Gastrocnemius medialis (tissue), 4 donors: ENCODE measurements at places on chromosomes 1 and 21.

DNA sequence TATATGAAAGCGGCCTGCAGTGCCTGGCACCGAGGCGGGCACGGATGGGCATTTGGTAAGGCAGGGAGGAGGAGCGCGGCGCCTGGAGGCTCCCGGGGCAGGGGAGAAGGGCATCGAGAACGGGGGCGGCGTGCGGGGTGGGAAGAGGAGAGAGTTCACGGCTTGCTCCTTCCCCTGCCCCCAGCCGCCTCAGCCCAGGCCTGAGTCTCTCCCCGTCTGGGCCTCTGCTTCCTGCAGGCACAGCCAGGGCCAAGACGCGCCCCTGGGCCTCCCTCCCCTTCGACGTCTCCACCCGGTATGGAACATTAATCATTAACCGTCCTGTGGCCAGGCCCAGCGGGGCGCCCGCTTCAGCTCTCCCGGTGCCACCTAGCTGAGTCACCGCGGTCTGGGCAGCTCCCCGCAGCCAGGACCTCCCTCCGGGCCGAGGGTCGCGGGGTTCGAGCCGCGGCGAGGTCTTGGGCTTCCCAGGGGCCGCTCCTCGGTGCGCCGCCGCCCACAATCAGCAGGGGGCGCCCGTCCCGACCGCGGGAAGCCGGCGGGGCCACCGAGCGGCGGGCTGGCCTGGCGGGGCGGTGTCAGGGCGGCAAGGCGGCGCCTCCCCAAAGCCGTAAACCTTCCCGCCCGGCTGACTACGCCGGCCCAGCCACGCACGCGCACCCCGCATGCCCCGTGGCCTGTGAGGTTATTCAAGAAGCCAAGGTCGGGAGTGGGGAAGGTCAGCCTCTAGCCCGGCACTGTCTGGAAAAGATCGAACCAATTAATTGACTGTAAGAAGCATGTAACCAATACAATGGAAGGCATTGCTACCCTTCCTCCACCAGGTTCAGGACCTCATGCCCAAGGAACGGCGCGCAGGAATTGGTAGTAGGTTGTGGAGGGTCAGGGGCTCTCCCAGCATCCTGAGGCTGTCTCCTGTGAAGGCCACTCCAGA is 23.4 kb upstream of the RD3 start:
- DNase-seq = peak; percentile 11

DNA sequence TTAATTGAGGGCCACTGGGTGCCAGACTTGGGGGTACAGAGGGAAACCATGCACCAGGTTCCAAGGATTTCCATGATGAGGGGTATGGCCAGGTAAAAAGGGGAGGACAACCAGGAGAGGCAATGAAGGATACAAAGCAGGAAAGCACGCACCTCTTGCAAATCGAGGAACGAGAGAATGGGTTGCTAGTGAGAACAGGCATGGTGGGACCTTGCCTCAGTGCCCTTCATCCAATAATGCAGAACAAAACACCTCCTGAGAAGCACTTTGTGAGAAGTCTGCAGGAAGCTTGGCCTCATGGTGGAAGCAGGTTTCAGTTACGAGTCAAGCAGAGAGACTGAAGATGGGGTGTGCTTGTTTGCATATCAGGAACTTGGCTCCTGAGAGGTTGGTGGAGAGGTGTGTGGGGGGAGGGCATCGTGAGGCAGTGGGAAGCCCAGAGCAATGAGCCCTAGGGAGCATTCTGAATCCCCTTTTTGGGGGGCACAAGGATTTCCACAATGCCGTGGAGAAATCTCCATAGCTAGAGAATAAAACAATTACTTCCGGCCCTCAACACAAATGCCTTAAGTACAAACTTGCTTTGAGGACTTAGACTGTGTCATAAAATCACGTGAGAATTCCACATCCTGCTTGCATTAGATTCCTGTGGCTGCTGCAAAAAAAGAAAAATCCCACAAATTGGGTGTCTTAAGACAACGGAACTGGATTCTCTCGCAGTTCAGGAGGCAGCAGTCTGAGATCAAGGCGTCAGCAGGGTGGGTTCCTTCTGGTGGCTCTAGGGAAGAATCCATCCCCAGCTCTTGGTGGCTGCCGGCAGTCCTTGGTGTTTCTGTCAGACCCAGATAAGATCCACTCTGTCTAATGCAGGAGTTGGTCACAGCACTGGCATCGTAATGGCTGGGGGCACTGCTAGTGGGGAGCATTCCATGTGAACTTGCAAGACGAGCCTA is 54.9 kb upstream of the BACE2 start:
- DNase-seq = no peak

GRCh38 chr1:175129997-175130648 is 62.5 kb downstream of the KIAA0040 start:
- no peak for DNase-seq

DNA sequence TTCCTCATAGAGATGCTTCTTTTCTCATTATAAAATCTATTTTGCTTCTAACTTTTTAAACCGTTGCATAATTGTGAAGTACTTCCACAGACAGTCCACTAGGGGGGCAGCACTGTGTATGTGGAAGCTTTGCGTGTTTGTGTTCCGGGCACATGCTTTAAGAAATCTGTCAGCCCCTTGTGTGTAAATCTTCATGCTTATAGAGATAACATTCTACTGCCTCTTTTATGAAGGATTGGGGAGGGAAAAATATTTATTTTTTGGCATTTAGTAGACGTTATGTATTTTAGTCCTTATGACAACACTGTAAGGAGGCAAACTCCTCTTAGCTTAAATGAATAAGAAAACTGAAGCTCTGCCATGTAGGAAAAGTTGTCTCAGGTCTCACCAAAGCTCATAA is 157.3 kb upstream of the PTGFR start:
- no peak for DNase-seq

GRCh38 chr1:56291374-56291919 is 287.9 kb downstream of the PLPP3 start:
- no peak for DNase-seq

DNA sequence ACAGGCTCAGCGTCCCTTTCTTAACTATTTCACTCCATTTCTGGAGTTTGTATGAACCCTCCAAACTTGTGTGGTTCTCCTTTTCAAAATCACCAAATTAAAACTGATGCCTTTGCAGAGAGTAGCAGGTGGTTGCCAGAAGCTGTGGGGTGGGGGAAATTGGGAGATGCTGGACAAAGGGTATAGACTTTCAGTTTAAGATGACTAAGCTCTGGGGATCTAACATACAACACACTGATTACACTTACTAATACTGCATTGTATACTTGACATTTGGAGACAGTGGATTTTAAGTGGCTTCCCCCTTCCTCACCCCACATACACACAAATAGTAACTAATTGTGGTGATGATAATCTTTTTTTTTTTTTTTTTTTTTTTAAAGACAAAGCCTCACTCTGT is 11.1 kb upstream of the SCYL3 start:
- no peak for DNase-seq

DNA sequence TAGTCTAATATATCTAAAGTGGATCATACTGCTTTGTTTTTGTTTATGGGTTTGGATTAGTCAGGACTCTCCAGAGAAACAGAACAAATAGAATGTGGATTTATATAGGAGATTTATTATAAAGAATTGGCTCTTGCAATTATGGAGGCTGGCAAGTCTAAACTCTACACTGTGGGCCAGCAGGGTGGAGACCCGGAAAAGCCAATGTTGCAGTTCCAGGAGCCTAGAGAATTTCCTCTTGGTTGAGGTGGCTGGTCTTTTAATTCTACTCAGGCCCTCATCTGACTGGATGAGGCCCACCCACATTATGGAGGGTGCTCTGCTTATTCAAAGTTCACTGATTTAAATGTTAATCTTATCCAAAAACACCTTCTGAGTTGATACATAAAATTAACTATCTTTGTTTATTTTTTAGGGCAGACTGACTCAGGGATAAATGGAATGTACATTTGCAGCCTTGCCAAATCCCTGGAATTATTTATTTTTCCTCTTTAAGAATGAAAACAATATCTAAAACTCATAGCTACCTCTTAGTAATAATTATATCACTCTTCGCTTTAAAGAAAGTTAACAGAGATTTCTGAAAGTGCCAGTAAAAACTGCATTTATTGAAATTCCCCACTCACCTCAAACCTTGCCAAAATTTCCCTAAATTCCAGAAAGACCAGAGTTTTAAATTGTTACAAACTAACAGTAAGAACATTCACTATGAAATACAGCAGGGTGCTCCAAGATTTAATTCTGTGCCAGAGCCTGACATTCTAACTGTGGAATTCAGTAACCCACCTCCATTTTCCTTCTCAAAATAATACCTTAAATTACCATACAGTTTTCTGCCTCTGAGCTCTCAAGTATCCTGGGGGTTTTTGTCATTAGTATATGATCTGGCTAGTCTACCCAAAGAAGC is 36.6 kb upstream of the SSX2IP start:
- no peak for DNase-seq

- no peak for DNase-seq
Measured at GRCh38 chr1:206482611-206483010, 12.3 kb downstream of the IKBKE start.

GRCh38 chr1:48738356-48738755 is 38.3 kb downstream of the BEND5 start:
- no peak for DNase-seq

DNA sequence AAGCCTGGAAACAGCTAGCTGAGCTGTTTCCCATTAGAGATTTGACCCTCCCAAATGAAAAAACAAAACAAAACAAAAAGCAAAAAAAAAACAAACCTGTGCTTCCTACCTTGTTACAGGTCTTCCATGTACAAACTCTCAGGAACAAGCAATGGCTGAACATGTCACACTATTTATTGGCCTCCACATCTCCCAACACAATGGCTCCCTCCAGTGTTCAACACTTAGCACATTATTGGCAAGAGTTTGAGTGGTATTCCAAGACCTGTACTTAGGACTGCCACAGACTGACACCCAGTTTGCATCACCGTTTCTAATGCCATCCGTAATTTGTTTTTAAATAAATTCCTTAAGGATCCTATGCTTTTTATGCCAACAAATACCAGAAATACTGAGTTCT is 195.0 kb upstream of the OLFM3 start:
- DNase-seq = no peak

DNA sequence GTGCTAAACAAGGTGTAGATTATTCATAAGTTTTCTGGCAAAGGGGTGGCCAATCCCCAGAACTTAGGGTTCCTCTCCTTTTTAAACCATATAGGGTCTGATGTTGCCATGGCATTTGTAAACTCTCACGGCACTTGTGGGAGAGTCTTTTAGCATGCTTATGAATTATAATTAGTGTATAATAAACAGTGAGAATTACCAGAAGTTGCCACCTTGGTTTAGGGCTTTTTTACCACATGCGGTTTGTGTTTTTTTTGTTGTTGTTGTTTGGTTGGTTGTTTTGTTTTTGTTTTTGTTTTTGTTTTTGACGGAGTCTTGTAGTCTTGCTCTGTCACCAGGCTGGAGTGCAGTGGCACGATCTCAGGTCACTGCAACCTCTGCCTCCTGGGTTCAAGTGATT is 8.9 kb upstream of the LAX1 start:
- DNase-seq = no peak

GRCh38 chr1:195971589-195971988 is 636.7 kb downstream of the KCNT2 start:
- no peak for DNase-seq

DNA sequence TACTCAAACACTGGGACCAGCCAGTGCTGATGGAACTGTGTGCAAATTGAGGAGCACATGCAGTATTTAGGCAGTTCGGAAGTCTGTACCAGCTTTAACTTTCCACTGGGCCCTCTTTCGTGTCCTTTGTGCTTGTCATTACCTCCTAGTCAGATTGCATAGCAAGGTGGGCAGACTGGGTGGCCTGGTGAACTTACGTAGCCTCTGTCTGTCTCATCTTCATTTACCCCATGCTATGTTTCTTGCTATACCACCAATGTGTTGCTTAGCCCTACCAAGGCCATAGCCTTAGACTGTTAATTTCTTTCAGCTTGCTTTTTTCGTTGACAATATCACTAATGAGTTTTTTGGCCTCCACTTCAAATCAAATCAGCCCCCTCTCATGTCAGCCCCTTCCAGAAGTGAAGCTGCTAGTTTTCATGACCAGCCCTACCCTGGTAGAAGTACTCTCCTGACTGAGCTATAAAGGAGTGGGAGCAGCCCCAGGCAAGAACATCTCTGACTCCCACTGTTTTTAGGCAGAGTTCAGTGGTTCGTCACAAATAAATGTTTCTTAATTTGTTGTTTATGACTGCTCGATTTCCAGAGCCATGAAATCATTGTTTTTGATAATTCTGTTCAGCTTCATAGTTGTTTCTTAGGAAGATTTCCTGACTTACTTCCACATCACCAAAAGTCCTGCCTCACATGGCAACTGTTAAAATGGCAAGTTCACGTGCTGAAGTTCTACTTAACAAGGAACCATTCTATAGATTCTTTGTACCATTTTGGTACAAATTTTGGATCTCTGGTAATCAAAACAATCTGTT is 19.3 kb downstream of the PRKACB start:
- no peak for DNase-seq

DNA sequence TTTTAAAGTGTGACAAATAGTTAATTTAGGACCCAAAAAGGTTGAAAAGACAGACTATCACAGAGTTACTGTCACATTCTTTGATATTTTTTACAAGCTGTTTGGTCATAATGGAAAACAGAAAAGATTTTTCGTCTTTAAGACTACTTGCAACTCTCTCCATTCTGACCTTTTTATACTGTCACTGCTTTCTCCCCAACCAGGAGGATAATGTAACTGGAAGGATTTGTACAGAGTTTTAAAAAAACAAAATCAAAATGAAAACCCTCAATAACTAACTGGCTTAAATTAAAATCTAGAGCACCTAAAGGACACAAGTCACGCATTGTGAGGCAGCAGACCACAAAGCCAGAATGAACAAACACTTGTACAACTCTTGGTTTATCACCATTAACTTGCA is 257.7 kb downstream of the FAF1 start:
- DNase-seq = no peak

GRCh38 chr1:187490266-187490665 is 661.5 kb downstream of the PLA2G4A start:
- no peak for DNase-seq

DNA sequence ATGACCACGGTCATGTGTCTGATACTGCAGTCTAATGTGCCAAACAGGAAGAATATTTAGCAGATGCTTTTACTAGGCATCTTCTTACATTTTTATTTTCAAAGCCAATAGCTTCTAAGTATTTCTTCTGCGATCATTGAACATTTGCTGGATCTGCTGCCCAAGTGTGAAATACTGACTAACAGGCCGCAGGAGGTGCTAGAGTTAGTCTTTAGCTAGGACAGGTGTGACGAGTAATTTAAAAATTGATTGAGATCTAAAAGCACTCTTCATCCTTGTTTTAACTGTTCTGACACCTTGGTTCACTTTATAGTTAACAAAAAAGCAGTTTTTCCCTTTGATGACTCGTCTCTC is 748 bp upstream of the FAM78B start:
- no peak for DNase-seq
